Posterior cingulate gyrus (tissue), 11 donors: ENCODE measurements at places on chromosomes 12 and 14.

DNA sequence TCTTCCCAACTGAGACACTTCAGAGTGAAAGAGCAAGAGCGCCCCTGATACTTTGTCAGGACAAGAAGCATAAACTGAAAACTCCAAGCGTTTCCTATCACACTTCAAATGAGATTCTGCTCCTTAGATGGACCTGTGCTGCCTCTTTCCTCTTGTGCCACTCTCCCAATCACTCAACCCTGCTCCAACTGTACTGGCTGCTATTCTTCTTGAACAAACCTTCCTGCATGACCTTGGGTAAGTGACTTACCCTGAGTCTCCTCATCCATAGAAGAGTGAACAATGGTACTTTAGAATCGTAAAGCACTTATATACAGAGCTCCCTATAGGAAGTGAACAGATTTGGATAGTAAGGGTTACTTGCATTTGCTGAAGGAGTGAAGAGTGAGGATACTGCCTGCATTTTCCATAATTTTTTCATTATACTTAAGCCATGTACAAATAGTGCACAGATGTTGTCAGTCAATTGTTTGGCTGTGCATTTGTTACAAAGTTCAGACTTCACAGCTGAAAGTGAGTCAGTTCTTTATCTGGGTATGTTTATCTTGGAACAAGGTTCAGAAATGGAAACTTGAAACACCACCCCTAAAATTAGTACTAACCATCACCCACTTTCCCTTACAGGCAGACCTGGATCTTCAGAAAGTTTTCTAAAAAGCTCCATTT is 10.8 kb downstream of the MTERF2 start:
- no peak for DNase-seq

DNA sequence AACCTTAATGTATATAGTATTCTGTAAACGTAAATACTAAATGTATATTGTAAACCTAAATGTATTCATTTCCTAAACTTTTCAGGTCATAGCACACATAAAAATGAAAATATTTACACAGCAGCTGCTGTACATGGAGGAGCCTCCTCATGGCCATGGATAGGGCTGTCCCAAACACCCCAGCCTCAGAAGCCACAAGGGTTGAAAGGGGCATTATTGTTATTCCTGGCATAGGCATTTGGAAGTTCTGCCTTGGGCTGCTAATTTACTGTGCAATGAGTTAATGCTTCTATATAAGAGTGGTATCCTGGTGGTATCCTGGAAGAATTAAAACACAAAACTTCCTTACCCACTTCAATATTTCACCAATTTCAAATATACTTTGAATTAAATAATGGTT is 159.4 kb downstream of the SLC5A8 start:
- DNase-seq = no peak

- DNase-seq = no peak
Measured at GRCh38 chr12:112304436-112304835, 77.8 kb downstream of the HECTD4 start.

DNA sequence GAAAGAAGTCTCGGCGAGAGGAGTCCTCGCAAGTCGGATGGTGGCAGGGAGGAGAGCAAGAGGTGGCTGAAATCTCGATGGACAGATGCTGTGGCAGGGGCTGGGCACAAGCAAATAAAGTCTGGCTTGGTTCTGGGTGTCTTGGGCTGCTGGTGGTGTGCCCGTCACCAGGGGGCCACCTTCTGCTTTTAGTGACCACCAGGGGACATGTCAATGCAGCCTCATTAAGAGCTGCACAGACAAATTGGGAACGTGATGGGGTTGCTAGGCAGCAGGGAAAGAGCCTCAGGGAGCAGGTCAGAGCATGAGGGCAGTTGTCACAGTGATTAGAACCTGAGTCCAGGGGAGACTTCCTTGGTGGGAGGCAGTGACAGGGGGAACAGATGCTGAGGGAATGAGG is 44.0 kb downstream of the LRRC74A start:
- DNase-seq = no peak

- DNase-seq = no peak
Measured at GRCh38 chr12:107441665-107442300, 243.8 kb upstream of the PWP1 start.

GRCh38 chr14:33618361-33619105 is 332.3 kb downstream of the EGLN3 start:
- no peak for DNase-seq

GRCh38 chr14:87186737-87187136 is 806.2 kb downstream of the GALC start:
- DNase-seq = no peak

- no peak for DNase-seq
Measured at GRCh38 chr14:81132468-81132867, 88.3 kb downstream of the GTF2A1 start.

- DNase-seq = no peak
Measured at GRCh38 chr12:77047341-77048109, 17.8 kb downstream of the E2F7 start.

- no peak for DNase-seq
Measured at GRCh38 chr12:52945389-52946232, 3.3 kb upstream of the KRT18 start.

GRCh38 chr14:52119030-52119429 is 50.2 kb upstream of the NID2 start:
- DNase-seq = peak; percentile 70

GRCh38 chr12:110006115-110006514 is 6.9 kb downstream of the ANKRD13A start:
- DNase-seq = no peak
